CD4-positive, alpha-beta T cell treated with Interleukin-6 at 100 ng/mL for 8 hours (primary cell): ENCODE measurements at places on chromosomes 4 and X.

DNA sequence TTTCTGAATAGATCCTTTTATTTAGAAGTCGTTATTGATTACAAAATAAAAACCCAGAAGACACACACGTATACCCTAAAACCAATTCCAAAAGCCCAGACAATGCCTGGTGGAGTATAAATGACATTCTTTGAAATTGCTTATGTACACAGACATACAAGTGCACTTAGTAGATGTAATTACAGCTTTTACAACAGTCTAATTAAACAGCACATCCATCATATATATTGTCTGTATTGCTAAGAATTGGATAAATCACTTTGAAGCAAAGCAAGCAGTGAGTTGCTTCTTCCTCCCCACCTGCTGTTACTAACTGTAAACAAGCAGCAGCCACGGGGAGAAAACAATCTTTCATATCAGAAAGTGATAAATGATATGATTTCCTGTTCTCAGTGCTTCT is 645.7 kb downstream of the TLL1 start:
- no peak for DNase-seq

- no peak for DNase-seq
Observed at GRCh38 chrX:115134382-115134781, 54.8 kb upstream of the RBMXL3 start.

DNA sequence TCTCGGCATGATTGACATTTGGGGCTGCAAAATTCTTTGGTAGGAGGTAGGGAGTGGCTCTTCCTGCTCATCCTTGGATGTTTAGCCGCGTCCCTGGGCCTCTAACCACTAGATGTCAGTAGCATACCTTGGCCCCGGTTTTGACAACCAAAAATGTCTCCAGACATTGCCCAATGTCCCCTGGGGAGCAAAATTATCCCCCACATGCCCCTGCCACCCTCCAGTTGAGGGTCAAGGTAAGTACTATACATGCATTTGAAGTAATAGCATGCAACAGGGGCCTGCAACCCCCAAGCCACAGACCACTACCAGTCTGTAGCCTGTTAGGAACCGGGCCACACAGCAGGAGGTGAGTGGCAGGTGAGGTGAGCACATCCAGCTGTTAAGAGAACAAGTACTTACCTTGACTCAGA is 17.6 kb upstream of the KIAA1210 start:
- no peak for DNase-seq

GRCh38 chrX:120236687-120237479 is 13.7 kb upstream of the ZBTB33 start:
- no peak for DNase-seq

- no peak for DNase-seq
Observed at GRCh38 chr4:84032372-84032771, 466.7 kb downstream of the NKX6-1 start.

GRCh38 chrX:2717312-2717711 is 26.2 kb downstream of the CD99 start:
- no peak for DNase-seq

DNA sequence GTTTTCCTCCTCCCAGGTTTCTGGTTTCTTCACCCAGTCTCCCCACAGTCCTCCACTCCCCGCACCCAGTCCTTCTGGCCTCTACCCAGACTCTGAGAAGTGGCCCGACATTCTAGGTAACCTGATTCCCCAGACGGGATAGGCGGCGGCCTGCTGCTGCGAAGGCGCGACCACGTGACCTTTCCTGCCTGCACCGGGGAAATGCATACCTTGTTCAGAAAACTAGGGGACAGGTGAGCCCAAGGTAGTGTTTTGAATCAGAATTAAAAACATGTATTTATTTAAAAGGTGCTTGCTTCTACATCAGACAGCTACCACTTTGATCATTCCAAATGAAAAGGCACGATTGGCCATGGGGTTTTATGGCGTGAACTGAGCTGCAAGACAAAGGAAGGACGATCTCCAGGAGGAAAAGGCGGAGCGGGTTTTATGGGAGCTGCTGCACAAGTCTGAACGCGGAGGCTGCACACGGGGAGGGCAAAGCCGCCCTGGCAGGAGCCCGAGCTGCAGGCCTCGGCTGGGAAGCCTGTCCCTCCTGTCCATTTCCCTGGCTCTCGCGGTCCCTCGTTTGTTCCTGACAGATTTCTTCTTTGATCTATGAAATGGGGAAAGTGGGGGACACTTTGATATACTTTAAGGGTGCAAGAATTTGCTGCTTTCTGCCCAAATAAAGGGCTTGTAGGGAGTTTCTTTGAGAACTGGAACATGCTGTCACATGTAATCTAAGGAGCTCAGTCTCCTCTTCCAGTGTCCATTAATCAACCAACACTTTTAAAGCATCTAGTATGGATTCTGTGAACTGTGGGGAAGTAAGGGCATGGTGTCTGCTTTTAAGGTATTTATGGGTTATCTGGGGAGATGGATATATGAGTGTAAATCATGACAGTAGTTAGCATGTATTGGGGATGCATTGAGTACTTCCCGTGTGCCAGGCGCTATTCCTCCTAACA is 150.9 kb downstream of the SPRY1 start:
- DNase-seq, result no peak
